Islet precursor cell (in vitro differentiated cells): ENCODE measurements at places on chromosomes 7 and 10.

DNA sequence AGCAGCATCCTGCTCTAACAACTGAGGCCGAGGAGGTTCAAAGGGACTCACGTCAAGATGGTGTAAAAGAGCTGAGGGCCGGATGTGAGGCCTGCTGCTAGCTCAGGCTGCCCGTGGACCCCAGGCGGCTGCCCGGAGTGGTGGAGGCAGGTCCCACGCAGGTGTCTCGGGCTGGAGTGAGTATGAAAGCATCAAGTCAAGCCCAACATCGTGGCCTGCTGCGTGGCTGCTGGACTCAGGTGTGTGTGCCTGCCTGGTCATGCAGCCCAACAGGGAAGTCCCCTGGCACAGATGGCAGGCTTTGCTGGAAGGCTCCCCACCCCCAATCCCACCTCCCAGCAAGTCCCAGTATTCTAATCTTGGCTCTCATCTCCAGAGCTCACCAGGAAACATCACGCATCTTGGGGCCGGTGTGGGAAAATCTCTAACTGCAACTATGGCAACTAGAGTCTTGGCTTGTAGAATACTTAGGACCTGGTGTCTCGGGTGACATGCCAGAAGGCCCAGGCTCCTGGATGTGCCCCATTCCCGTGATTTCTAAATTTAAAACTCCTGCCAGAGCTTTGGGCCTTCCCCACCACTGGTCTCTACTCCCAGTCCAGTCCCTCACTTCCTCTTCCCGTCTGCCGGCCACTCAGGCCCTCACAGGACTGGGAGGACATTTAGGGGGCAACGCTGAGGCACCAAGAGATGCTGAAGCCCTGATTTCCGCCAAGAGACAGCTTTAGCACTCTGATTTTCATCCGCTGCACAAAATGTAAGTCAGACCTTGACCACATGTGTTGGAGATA lies 85.9 kb downstream of the PRKAG2 start:
- no peak for DNase-seq

DNA sequence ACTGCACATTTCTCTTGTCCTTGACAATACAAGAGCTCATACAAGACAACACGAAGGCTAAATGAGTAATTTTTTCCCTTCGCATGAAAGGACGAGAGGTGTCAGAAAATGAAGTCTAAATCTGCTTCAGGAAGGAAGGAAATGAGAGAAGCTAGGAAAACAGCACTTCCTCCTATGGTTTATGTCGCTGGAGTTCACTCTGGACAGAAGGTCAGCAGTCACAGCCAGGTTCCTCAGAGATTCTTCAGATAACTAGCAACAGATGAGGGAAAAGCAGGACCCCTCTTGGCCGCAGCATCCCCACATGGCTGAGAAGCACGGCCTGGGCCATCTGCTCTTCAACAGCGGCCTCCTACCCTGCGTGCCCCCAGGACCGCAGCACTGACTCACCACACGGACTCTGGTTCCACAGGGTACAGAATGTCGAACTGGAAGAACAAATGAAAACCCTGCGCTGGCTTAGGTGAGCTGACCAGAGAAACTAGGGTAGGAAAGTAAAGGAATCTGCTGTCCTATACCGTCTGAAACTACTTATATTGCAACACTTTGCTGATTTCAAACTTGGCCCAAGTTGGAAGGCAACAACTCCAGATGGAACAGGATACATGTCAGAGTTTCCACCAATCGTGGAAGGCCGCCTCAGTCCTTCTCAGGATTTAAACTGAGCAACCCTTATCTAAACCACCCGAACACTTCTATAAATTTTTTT lies 26.3 kb downstream of the DNMBP start:
- peak; percentile 80 for DNase-seq

DNA sequence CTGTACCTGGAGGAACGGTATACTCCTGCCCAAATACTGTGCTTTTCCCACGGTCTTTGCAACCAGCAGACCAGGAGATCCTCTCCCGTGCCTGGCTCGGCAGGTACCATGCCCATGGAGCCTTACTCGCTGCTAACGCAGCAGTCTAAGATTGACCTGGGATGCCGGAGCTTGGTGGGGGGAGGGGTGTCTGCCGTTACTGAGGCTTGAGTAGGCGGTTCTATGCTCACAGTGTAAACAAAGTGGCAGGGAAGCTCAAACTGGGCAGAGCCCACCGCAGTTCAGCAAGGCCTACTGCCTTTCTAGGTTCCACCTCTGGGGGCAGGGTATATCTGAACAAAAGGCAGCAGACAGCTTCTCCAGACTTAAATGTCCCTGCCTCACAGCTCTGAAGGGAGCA lies 22.7 kb downstream of the VPS41 start:
- DNase-seq, result no peak

GRCh38 chr7:7913504-7913903 lies 55.1 kb upstream of the GLCCI1 start:
- no peak for DNase-seq

- DNase-seq, result no peak
Observed at GRCh38 chr7:157011333-157012112, 1.1 kb upstream of the MNX1 start.

- peak; percentile 32 for DNase-seq
Observed at GRCh38 chr10:118808601-118809356, 54.0 kb upstream of the CACUL1 start.

- no peak for DNase-seq
Observed at GRCh38 chr10:75181073-75181472, 29.5 kb upstream of the VDAC2 start.

GRCh38 chr10:50432211-50433009 lies 181.1 kb upstream of the ASAH2 start:
- DNase-seq, result no peak
